ENCODE measurements at places on chromosomes 5 and 9.

- DNase-seq = no peak
Observed at GRCh38 chr5:103036601-103037000, 83.3 kb downstream of the GIN1 start.

GRCh38 chr5:17929171-17929570, 294.9 kb downstream of the TAF11L14 start:
- no peak for DNase-seq

- no peak for DNase-seq
Observed at GRCh38 chr5:111557686-111558085, 45.4 kb upstream of the STARD4 start.

DNA sequence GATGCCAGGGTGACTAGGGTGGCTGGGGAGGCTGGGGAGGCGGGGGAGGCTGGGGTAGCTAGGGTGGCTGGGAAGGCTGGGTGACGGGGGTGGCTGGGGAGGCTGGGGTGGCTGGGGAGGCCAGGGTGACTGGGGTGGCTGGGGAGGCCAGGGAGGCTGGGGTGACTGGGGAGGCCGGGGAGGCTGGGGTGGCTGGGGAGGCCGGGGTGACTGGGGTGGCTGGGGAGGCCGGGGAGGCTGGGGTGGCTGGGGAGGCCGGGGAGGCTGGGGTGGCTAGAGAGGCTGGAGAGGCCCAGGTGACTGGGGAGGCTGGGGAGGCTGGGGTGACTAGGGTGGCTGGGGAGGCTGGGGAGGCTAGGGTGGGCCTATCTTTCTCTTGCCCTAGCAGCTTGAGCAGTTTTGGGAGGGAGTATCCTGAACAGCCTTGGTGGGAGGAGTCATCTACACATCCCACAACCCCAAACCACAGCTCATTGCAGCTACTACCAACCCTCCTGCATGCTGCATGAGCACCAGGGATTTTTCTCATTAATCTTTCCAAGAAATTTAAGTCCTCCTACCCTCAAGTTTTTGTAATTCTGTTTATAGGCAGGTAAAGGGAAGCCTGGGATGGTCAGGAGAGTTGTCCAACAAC, 203.2 kb upstream of the IRX1 start:
- no peak for DNase-seq

GRCh38 chr5:132753135-132753987, 6.1 kb downstream of the CCNI2 start:
- no peak for DNase-seq

DNA sequence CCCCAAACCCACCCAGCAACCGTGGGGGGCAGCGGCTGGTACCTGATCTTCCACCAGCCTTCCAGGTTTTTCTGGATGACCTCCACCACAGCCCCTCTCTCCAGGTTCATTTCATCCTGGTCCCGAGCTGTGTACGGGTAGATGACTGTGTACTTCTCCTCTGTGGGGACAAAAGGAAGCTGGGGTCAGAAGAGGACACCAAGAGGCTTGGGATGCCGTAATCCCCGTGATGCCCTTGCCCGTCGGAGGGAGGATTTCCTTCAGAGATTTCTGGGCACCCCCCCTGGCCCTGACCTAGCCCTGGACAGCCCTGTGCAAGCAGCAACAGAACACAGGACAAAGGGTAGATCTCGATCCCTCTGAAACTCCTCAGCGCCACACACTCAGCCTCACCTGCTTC, 70.3 kb upstream of the UBTD2 start:
- no peak for DNase-seq

DNA sequence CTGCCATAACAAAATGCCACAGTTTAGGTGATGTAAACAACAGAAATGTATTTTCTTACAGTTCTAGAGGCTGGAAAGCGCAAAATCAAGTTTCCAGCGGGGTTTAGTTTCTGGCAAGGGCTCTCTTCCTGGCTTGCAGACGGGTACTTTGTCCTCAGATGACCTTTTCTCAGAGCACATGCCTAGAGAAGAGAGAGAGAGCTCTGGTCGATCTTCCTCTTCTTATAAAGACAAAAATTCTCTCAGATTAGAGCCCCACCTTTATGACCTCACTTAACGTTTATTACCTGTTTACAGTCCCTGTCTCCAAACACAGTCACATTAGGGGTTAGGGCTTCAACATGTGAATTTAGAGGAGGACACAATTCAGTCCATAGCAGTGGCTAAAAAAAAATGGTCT, 119.7 kb downstream of the CETN3 start:
- DNase-seq = no peak

GRCh38 chr5:4929092-4929655, 211.0 kb upstream of the ADAMTS16 start:
- DNase-seq = no peak

Data from naive B cell (primary cell).